Testis (tissue), 5 donors: ENCODE measurements at places on chromosomes 11 and 22. TPM values are rescaled to one million over a fixed set of nuclear protein-coding genes. Genes with fewer than 3 reads are reported as not detected.

GRCh38 chr11:119436093-119436492 is 13.1 kb upstream of the THY1 start:
- H3K4me3 ChIP-seq = no peak overlapping the region
- no peak for DNase-seq
- no peaks in the 10 kb centered on the region for H3K27me3 ChIP-seq
- no peaks in the 10 kb centered on the region for H3K36me3 ChIP-seq
- no peak overlapping the region for H3K27ac ChIP-seq

DNA sequence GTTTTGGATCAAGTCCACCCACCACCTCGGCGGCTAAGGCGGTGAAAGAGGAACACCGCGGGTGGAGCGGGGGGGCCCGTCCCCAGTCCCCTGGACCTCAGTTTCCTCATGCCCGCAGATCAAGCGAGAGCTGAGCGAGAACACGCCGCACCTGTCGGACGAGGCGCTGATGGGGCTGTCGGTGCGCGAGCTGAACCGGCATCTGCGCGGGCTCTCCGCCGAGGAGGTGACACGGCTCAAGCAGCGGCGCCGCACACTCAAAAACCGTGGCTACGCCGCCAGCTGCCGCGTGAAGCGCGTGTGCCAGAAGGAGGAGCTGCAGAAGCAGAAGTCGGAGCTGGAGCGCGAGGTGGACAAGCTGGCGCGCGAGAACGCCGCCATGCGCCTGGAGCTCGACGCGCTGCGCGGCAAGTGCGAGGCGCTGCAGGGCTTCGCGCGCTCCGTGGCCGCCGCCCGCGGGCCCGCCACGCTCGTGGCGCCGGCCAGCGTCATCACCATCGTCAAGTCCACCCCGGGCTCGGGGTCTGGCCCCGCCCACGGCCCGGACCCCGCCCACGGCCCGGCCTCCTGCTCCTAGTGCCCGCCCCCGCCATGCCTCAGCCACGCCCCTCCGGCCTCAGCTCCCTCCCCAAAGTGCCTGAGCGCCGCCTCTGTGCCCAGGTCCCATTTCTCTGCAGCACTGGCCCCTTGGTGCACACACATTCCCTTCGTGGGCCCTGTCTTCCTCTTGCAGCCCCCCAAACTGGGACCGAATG is 12.7 kb downstream of the MAFF start:
- peak; percentile 74 for DNase-seq
- peaks cover 23% of the 10 kb centered on the region for H3K4me1 ChIP-seq
- no peaks in the 10 kb centered on the region for H3K36me3 ChIP-seq
- peak overlapping the region; percentile 34 for H3K4me3 ChIP-seq
- H3K27me3 ChIP-seq = no peaks in the 10 kb centered on the region

GRCh38 chr11:68049509-68050370 is 10.9 kb downstream of the TCIRG1 start:
- no peaks in the 10 kb centered on the region for H3K27me3 ChIP-seq
- no peaks in the 10 kb centered on the region for H3K4me1 ChIP-seq
- no peak for DNase-seq
- no peaks in the 10 kb centered on the region for H3K36me3 ChIP-seq

GRCh38 chr11:111603611-111604130 is 1.4 kb downstream of the SIK2 start:
- DNase-seq = no peak
- H3K4me1 ChIP-seq = no peaks in the 10 kb centered on the region
- peak overlapping the region; percentile 98 for H3K27ac ChIP-seq
- H3K27me3 ChIP-seq = no peaks in the 10 kb centered on the region
- H3K4me3 ChIP-seq = peak overlapping the region; percentile 96

- H3K4me3 ChIP-seq = no peak overlapping the region
- DNase-seq = no peak
- no peak overlapping the region for H3K27ac ChIP-seq
- peaks cover 13% of the 10 kb centered on the region for H3K4me1 ChIP-seq
Observed at GRCh38 chr22:31950226-31950625, 5.9 kb downstream of the YWHAH start.

Gene NARS2
- 22.6 TPM for total RNA-seq

Gene FGF4
- 2.8 TPM for total RNA-seq

Gene OAF
- 8.5 TPM for total RNA-seq

Gene ATG2A
- total RNA-seq = 56.1 TPM
